Sciatic nerve (tissue), 2 donors: ENCODE measurements at places on chromosomes 6 and 20. TPM values are rescaled to one million over a fixed set of nuclear protein-coding genes. Genes with fewer than 3 reads are reported as not detected.

- DNase-seq = no peak
Measured at GRCh38 chr6:50707652-50708300, 5.5 kb upstream of the TFAP2D start.

- no peak for DNase-seq
Measured at GRCh38 chr6:168030908-168031307, 33.4 kb downstream of the KIF25 start.

GRCh38 chr6:56744528-56744927 is 101.8 kb upstream of the DST start:
- no peak for DNase-seq

- no peak for DNase-seq
Measured at GRCh38 chr6:43964659-43965570, 162.3 kb downstream of the MRPL14 start.

GRCh38 chr6:42135161-42135560 is 7.3 kb downstream of the C6orf132 start:
- no peak for DNase-seq

DNA sequence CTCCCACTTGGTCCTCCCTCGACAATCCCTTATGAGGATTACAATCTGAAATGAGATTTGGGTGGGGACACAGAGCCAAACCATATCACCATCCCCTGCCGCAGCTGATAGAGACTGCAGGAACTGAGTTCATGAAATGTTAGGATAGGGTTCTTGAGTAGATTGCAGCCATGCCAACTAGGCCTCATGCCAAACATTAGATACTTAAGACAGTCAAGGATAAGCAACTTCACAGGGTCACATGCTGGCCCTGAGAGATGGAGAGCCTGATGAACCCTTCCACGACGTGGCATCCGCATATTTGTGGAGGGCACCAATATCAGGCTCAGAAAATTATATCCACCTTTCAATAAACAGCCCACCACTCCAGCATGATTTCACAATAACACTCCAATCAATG is 121.3 kb downstream of the ALDH8A1 start:
- DNase-seq = no peak

GRCh38 chr6:107292715-107293271 is 166.6 kb downstream of the PDSS2 start:
- DNase-seq = no peak

The SIM1 gene
- total RNA-seq = 0.04 TPM

GRCh38 chr6:107545763-107546162 is 55.8 kb downstream of the SOBP start:
- no peak for DNase-seq

The RBBP8NL gene
- not detected for total RNA-seq

- no peak for DNase-seq
Measured at GRCh38 chr20:56964901-56965300, 301.5 kb downstream of the BMP7 start.

The MAP1LC3A gene
- 72.1 TPM for total RNA-seq

The PLG gene
- total RNA-seq = 0.58 TPM
